AG04450 (cell line): ENCODE measurements at places on chromosomes 12 and 14. TPM values are rescaled to one million over a fixed set of nuclear protein-coding genes. Genes with fewer than 3 reads are reported as not detected.
A peak's percentile ranks its signal among the peaks of the same experiment; 100 is the strongest.

DNA sequence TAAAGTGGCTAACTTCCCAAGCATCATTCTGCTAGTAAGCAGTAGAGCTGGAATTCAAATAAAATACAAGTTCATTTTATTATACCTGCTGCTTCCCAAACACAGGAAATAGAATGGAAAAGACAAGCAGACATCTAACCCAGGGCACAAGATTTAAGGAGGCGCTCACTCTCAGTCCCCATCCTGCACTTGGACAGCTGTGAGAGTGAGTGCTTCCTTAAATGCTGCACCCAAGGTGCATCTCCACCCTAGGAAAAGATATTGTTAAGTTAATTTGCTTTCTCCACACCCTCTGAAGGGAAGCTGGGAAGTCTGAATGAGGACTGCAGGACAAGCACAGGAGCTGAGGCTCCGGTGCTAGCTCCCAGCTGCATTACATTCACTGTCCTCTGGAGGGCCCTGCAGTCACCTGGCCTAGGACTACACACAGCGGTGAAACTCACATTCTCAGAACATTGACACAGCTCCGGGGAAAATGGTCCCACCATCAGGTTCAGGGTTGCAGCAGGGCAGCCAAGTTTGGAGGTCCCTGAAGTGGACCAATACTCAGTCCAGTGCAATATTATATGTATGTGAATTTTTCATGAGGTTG lies 14.2 kb downstream of the HEBP1 start:
- no peak for DNase-seq

SSTR1 gene
- polyA plus RNA-seq: 1.0 and 1.2 TPM in 2 replicates

- DNase-seq: no peak
These were observed 25.8 kb downstream of the GPR135 start for GRCh38 chr14:59439256-59439965.

DNA sequence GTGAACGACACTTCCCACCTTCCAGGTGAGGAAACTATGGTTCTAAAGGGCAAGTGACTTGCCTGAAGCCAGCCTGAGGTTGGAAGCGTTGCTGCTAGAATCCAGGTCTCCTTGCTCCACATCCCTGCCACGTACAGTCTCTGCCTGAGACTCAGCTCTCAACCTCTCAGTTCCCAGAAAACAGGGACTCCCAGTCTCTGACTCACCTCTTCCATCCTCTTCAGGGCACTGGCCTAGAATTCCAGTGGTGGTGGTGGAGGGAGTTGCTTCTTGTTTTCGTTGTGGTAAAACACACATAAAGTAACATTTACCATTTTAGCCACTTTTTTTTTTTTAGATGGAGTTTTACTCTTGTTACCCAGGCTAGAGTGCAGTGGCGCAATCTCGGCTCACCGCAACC lies 7.3 kb downstream of the GPR68 start:
- peak; percentile 27 for DNase-seq

DNA sequence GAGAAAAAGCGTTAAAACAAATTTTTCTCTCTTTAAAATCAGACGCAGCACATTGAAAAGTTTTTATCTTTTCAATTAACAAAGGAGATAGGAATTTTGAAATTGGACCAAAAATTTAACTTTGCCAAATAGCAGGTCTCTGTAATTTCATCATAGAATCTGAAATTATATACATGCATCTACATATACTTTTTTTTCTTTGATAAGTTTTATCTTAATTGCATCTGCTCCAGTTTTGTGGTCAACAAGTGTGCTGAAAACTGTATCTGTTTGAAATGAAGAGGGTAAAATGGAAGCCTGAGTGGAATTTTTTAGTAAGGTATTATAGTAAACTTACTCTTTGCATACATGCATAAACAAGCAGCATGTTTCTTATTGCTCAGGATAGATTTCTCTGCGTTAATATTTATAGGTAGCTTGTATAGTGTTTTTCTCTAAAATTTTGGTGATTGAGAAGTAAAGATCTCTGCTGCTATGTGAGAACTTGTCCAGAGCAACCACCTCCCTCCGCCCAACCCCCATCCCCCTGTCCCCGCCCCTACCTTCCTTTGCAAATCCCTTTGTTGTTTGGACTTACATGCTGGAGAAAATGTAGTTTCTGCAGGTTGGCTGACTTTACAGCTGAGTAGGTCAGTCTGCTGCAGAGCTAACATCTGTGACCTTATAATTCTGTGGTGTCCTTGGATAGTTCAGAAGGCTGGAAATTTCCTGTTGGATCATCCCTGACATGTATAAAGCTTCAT lies 64.6 kb downstream of the VRK1 start:
- DNase-seq: no peak

DNA sequence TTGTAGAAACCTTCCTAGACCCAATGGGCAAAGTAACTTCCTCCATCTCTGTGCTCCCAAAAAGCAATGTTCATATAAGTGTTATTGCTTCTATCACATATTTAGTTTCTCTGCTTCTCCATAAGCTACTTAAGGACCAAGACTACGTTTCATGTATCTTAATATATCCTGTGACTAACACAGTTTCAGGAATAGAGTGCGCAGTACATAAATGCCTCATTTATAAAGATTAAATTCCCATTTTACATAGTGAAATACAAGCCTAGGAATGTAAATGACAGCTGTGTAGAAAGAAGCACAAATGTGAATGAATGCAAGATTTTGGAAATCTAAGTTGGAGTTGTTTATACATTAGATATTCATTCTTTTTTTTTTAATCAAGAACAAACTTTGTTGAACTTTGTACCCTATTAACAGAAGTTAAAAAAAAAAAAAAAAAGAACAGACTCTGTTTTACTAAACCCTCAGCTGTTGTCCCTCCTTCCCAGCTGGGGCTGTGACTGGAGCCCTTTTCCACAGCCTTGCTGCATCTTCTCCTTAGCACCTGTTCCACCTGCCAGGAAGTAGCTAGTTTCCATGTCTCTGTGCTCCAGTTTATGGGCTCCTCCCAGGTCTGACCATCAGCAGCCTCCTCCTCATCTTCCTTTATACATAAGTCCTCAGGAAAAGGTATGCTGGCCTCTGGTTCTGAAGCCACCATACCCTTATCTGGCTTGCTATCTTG lies 7.0 kb upstream of the METTL17 start:
- no peak for DNase-seq

DNA sequence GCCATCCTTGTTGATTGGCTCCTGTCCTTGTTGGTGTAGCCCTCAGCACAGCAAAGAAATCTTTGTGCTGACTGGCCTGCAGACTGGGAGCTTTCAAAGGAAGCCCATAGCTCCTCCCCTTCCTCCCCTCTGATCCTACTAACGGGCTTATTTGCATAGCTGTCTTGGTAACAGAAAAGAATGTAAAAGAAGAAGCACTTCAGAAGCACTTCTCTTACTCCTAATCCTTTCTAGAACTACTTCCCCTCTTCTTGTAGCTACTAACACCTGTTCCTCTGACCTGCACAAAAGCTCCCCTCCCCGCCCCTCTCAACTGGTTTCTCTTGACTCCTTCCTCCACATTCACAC lies 14.3 kb upstream of the RIC8B start:
- no peak for DNase-seq

DNA sequence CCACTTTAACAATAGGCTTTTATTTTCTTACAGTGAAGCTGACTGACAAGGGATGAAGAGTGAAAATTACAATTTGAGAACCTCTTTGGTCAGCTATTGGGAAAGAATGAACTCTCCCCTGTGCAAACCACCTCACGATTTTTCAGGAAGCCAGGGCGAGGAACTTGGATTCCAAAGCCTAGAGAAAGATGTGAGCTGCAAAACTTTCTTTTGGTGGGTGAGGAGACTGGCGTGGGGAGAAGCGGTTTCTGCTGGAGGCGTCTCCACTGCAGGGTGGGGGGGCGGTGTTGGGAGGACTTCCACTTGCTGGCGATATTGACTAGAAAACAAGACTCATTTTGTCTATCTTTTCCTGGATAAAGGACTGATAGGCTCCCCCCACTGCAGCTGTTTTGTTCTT lies 59.3 kb upstream of the VRK1 start:
- DNase-seq: no peak

DNA sequence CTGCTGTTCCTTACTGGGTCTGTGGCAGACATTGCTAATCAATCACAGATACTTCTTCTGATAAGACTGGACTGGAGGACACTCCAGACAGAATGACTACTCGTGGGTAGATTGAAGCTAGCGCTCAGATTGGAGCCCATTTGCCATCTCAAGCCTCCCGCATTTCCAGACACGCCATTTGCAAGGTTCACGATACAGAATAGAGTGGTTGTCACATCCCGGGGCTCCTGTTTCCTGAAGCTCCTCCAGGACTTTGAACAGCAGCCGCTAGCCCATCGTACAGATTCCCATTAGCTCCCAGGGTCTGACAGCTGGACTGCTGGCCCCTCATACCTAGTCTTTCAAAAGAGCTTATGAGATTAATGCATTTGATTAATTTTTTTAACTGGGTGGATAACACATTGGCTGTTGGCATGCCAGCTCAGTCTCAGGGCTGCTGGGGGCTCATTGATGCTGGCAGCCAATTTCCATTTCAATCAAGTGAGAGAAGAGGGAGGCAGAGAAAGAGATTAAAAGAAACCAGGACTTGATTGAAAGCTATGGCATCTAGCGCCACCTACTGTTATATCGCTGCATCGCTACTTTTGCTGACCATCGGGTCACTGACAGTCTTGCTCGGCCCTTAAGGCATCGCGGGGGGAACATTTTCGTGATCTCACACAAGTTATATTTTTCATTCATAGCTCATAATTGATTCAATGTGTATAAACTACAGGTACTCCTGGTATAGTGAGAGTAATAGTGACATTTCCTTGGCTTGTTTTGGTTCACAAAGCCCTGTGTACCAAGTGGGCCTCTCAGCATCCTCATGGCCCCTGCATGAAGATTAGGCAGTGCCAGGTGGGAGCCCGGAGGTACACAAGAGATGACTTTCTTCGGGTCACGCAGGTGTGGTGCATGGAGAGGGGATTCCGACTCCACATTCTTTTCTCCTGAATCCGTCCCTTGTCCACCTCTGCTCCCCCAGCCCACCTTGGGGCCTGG lies 78.6 kb downstream of the CCDC60 start:
- peak; percentile 24 for DNase-seq

GRCh38 chr12:47808050-47808449 lies 11.7 kb downstream of the HDAC7 start:
- DNase-seq: no peak

DNA sequence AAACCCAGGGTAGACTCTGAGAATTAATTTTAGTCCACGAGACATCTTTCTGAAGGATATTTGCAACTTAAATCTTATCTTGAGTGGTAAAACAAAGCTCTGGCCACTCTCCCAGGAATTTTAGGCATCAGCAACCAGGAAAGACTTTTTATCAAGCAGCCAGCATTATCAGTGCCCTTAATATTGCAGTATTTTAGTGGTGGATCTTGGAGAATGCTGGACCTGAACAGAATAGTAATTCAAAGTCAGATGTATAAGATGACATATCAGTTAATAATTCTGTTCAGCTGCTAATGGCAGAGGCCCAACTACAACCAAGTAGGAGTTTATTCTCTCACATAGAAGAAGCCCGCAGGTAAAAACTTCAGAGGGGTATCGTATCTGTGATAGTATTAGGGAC lies 59.0 kb upstream of the CRY1 start:
- DNase-seq: no peak

PAX9 gene
- polyA plus RNA-seq: not detected in 2 replicates

DNA sequence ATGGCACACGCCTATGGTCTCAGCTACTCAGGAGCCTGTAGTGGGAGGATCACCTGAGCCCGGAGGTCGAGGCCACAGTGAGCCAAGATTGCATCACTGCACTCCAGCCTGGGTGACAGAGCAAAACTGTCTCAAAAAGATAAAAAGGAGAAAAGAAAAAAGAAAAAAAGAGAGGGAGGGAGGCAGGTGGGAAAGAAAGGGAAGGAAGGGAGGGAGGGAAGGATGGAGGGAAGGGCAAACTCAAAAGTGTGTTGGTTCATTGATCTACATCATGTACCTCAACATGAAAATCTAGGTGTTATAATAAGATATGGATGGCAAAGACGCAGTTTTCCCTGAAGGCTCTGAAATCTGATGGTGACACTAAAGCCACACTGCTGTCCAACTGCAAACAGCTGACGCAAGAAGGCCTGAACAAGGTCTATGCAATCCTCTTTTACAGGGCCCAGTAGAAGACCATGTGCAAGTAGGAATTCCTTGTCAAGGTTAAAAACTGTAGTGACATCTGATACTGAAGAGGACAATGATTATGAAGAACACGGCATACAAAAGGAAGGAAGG lies 143.6 kb downstream of the ITPR2 start:
- DNase-seq: no peak

KRT75 gene
- polyA plus RNA-seq: not detected in 2 replicates

DNA sequence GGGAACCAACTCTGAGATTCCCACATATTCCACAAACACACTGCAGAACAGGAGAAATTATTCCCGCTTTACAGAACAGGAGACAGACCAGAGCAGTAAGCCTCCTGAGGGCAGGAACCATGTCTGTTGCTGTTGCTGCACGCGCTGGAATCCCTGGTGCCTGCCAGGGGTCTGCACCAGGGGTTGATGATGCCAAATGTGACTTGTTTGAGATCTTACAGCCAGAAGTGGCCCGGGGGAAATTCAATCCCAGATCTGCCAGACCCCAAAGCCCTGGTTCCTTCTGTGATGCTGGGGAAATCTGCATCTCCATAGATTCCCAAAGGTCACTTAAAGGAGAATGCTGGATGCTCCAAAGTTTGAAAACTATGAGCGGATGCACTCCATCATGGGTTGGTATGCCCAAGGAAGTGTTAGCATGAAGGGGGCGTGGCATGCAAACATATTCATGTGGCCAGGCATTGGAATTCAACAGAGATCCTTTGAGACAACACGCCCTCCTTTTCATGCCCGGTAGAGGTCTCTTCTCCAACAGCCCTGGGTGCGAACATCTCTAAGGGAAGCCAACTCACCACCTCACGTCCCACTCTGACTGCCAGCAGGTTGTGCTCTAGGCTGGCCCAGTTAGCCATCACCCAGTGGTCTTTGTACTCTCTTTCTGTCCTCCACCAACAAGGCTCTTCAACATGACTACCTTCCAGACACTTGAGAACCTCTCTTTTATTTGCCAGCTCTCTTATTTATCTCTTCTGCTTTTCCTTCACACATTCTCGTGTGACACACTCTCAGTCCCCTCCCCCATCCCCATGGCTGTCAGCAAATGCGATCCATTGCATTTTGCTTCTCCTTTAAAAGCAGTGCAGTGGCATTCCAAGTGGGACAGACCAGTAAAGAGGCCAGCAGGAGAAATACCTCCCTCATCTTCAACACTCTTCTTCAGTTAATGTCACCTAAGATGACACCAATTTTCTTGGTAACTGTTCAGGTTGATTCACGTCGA lies 131.3 kb downstream of the ZFP36L1 start:
- no peak for DNase-seq

DNA sequence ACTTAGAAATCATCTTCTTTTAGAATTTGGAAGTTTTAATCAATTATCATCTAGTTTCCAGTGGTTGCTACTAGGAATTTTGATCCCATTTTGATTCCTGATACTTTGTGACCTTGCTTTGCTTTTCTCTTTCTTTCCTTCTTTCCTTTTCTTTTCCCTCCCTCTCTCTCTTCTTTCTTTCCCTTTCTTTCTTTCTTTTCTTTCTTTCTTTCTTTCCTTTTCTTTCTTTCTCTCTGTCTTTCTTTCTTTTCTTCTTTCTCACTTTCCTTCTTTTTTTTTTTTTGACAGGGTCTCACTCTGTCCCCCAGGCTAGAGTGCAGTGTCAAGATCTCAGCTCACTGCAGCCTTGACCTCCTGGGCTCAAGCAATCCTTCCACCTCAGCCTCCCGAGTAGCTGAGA lies 81.5 kb upstream of the OSBPL8 start:
- DNase-seq: no peak
